ENCODE measurements at places on chromosomes 16 and 17.

GRCh38 chr17:66632731-66633130 is 202.2 kb upstream of the CACNG5 start:
- DNase-seq = no peak

DNA sequence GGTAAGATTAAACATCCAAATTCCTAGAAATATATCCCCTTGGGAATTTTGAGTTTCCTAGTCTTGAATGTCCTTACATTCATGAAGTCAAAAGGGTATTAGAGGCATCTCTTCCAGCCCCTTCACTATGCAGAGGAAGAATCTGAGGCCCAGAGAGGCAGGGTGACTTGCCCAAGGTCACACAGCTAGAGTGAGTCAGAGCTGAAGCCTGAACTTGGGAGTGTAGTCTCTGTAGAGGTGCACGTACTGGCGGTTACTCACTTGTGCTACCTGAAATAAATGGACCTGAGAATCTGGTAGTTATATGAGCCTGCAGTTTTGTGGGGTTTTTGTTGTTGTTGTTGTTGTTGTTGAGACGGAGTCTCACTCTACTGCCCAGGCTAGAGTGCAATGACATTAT is 164.0 kb downstream of the XYLT1 start:
- DNase-seq = no peak

- DNase-seq = no peak
Observed at GRCh38 chr17:16135461-16135860, 79.9 kb downstream of the NCOR1 start.

GRCh38 chr17:11610999-11611566 is 12.8 kb downstream of the DNAH9 start:
- no peak for DNase-seq

GRCh38 chr16:8819411-8820034 is 21.9 kb downstream of the PMM2 start:
- no peak for DNase-seq

DNA sequence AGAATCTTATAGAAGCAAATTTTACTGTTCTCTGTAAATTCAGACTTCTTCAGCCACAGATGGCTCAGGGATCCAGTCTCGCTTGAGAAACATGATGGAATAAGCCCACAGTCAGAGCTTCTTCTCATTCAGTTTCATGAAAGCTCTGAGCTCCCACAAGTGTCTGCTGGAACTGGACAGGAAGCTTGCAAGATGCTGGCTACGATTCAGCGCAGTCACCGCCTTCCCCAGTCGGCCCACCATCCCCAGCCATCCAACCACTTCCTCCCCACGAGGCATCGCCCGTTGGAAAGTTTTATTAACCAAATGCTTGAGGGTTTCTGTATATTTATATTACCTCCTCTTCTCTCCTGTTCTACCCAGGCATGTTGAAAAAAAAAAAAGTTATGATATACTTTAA is 171.7 kb downstream of the ZFHX3 start:
- DNase-seq = peak; percentile 20

All from activated T-cell treated with anti-CD3 and anti-CD28 coated beads, Interleukin-2, amount 50 U/mL, for 48 hours (primary cell).